ENCODE measurements at places on chromosomes 7 and 10.
A peak's percentile ranks its signal among the peaks of the same experiment; 100 is the strongest.

- no peak for DNase-seq
These were observed 71.9 kb upstream of the STK17A start for GRCh38 chr7:43511029-43511428.

GRCh38 chr7:148838905-148839304 lies 45.2 kb downstream of the EZH2 start:
- DNase-seq, result no peak

- DNase-seq, result no peak
These were observed 12.2 kb upstream of the RFC2 start for GRCh38 chr7:74266191-74266963.

GRCh38 chr7:91657483-91658071 lies 222.9 kb downstream of the MTERF1 start:
- no peak for DNase-seq

- DNase-seq, result peak; percentile 67
These were observed 47.7 kb upstream of the FGL2 start for GRCh38 chr7:77247206-77247850.

GRCh38 chr7:148523550-148523949 lies 67.0 kb upstream of the C7orf33 start:
- DNase-seq, result no peak

- no peak for DNase-seq
These were observed 1283.3 kb downstream of the TYW1 start for GRCh38 chr7:68279827-68280400.

DNA sequence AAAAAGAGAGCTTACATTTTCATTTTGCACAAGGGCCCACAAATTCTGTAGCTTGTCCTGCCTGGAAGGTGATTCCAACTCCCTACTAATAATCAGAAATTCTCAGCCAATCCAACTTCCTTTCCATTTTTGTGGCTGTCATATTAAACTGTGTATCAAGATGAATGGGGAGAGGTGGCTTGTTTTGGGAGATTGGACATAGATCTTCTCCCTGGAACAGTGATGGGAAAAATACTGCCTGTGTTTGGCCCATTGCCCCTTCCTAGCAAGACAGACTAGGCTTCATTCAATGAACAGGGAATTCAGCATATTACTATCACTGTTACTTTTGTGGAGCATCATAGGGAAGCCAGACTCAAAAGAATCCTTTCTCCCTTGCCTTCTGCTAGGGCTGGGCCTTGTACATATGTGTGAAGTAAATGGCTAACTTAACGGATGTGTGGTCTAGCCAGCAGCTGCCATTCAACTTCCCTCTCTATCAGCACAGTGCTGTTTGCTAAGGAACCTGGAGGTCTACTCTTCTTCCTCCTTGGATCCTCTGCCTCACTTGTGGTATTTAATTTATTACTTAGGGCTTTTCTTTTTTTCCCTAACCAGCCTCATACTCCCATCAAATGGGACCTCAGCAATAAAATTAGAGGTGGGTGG lies 326.0 kb downstream of the BICC1 start:
- DNase-seq, result no peak

- no peak for DNase-seq
These were observed 59.8 kb downstream of the ITIH5 start for GRCh38 chr10:7606951-7607404.

- DNase-seq, result no peak
These were observed 670.6 kb downstream of the SUGCT start for GRCh38 chr7:40805361-40805760.

DNA sequence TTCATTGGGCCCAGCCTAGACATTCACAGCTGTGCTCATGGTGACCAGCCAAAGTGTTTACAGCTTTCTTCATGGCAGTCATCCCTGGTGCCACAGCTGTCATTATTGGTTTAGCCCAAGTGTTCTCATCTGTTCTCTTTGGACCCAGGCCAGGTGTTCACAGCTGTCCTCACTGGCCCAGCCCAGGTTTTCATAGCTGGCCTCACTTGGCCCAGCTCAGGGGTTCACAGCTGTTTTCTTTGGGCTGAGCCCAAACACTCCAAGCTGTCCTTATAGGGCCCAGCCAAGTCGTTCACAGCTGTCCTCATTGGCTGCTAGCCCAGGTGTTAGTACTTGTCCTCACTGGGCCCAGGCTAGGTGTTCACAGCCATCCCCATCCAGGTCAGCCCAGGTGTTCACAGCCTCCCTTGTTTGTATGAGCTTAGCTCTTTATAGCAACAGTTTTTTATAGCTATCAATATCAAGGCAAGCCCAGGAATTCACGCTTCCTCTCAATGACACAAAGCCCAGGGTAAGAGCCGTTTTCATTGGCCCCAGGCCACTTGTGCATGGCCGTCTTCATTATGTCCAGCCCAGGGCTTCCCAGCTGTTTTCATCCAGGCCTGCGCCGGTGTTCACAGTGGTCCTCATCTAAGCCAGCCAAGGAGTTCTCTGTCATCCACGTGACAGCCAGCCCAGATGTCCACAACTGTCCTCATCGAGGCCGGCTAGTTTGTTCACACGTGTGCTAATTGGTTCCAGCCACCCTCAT lies 11.6 kb downstream of the FRG2B start:
- no peak for DNase-seq

DNA sequence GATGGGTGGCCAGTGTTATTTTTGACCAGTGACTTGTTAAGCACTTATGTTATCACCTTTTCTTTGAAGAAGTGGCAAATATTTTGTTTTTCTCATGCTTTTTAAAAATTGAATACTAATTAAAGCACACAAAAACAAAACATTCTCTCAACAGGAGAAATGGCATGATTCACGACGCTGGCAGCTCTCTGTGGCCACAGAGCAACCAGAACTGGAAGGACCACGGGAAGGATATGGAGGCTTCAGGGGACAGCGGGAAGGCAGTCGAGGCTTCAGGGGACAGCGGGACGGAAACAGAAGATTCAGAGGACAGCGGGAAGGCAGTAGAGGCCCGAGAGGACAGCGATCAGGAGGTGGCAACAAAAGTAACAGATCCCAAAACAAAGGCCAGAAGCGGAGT lies 6.2 kb upstream of the KIFBP start:
- DNase-seq, result no peak

- no peak for DNase-seq
These were observed 121.3 kb downstream of the SEMA3A start for GRCh38 chr7:84073186-84073875.

DNA sequence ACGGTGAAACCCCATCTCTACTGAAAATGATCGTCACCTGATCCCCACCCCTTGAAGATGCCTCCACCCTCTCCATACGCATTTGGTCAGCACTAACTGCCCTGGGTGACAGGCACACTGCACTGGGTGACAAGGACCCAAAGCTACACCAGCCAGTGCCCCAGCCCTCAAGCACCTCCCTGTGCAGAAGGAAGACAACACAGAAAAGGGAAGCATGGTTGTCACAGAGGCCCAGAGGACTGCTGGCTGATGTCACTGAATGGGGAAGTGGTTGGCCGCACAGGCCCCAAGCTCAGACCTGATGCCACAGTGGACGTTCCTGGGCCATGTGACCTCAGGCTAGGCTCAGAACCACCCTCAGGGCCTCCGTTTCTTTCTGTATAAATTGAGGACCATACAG lies 4.2 kb upstream of the PILRA start:
- DNase-seq, result peak; percentile 34

DNA sequence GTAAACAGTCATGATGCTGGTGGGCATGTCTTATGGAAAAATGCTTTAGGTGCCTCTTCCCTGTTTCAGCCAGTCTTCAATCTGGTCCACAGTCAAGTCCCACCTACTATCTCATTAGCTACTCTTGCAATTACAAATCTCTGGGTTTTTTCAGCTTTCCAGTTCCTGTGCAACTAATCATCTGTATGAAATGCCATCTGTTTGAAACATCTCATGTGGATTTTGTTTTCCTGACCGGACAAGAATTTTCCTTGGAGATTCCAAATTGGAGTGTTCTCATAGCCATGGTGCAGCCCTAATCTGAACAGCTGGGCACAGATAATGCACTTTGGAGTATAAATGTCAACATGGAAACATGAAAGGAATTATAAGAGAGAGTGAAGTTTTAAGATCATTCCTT lies 41.3 kb upstream of the CALN1 start:
- no peak for DNase-seq

DNA sequence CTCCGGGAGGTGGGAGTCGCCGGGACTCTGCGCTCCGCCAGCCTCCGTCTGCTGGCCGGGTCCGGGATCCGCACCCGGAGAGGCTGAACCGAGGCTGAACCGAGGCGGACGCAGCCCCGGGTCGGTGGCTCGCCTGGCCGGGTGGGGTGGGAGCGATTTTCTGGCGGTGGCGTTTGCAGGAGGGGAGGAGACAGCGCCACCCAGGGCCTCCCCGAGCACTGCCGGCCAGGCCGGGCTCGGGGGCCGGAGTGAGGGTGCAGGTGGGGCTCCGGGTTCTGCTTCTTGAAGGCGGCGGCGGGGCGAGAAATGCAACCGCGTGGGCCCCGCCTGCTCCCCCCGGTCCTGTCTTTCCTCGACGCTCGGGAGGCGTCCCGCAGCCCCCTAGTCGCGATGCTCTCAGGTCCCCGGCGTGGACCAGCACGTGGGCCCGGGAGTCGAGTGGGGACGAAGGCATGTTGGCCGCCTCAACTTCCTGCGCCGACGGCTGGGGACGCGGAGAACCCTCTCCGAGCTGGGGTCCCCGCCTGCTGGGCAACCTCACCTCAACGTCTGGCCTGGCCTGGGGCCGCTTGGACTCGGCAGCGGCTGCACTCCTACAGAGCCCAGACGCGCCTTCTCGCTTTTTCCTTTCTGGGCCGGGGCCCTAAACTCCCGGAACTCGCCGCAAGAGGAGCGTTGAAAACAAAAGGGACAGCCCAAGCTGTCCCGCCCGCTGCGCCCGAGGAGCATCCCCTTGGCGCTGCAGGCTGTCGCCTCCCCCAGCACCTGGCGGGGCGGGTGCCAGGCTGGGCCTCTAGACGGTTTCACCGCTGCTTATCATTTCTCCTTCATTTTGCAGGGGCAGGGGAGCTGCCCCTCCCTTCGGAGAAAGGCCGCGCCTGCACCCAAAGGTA lies 25.2 kb upstream of the VAX1 start:
- no peak for DNase-seq

DNA sequence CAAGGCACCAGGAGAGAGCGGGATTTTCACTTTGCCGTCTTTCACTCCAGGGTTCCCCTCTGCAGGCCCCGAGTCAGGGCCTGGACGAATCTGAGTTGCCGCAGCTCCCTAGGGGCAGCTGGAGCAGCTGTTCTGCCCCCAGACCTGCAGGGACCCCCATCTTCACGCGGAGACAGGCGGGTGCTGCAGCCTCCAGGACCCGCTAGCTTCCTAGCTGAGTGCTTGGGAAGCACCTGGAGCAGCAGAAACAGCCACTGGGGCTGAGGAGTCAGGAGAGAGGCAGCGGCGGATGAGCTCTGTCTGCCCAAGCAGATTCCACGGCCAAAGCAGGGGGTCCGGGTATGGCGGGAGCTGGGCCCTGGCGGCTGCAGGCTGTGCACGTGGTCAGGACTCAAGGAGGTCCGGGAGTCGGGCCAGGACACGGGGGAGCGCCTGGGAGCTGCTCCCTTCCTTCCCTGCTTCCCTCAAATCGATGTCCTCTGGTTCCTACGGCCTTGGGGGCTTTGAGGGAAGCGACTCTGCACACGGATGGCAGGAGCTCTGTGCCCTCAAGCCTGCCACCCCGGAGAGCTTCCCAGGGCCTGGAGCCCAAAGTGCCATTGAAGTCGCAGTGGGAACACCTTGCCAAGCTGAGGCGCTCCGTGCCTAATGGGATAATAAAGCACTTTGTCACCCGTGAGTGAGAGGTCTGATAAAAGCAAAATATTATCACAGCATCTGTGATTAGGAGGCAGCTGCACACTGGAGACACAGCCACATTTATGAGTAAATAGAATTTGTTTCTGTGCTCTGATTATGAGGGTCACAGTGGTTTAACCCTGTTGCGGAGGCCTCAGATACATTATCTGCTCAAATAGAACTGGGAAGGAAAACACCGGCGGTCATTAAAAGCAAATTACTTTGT lies 17.2 kb downstream of the MNX1 start:
- no peak for DNase-seq

DNA sequence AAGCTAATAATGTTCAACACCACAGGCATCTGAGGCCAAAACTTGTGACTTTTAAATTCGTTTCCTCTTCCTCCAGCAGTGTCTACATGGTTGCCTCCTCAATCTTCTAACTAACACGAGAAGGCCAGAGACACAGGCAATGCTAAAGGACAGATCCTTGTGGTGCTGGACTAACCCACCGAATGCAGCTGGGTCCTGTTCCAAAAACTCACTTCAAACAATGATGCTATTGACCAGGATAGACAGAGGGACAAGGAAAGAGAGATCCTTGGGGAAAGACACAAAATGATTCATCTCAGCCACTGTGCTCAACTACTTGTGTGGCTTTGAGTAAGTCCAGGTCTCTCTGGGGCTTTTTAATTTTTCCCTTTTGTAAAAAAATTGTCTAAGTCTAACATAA lies 107.6 kb downstream of the KCNMA1 start:
- DNase-seq, result no peak

- DNase-seq, result no peak
These were observed 413 bp downstream of the PANK1 start for GRCh38 chr10:89644691-89644966.

GRCh38 chr10:73968098-73968521 lies 29.8 kb upstream of the VCL start:
- DNase-seq, result no peak

GRCh38 chr7:72183835-72184234 lies 228.3 kb downstream of the CALN1 start:
- no peak for DNase-seq

- DNase-seq, result no peak
These were observed 119.0 kb upstream of the EEPD1 start for GRCh38 chr7:36034020-36034419.

DNA sequence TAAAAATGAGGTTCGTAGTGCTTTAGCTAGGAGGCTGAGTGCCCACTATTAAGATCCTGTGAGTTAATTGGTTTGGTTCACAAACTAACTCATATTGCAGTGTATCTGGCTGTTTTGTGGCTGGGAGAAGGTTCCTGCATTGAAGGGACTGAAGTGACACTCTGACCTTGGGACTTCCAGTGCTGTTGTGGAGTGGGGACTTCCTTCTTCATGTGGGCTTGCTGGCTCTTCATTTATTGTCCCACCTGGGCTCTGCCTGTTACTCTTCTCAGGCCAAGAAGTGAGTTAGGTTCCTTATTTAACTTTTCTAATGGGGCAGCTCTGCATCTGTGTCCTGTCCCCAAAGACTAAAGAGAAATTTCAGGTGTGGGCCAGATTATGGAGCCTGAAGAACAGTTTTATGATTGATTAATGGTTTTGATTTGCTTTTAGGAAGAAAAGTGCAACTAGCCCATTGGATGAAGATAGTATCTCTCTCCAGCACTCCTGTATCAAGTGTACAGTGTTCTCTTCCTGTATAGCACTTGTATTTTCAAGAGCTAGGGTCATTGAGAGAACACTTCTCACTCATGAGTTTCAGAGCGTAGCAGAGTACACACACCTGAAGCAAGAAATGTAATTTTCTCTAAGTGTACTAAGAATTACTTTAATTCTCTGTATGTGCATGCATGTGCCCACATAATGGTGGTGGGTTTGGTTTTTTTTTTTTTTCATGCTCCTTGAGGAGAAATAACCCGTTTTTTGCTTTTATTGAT lies 54.8 kb downstream of the AUTS2 start:
- DNase-seq, result no peak

- DNase-seq, result no peak
These were observed 24.5 kb upstream of the C1GALT1 start for GRCh38 chr7:7157887-7158271.

Measured in head of caudate nucleus (tissue), 42 donors.